H54 (cell line): ENCODE measurements at places on chromosomes 7 and 10.
A peak's percentile ranks its signal among the peaks of the same experiment; 100 is the strongest.

DNA sequence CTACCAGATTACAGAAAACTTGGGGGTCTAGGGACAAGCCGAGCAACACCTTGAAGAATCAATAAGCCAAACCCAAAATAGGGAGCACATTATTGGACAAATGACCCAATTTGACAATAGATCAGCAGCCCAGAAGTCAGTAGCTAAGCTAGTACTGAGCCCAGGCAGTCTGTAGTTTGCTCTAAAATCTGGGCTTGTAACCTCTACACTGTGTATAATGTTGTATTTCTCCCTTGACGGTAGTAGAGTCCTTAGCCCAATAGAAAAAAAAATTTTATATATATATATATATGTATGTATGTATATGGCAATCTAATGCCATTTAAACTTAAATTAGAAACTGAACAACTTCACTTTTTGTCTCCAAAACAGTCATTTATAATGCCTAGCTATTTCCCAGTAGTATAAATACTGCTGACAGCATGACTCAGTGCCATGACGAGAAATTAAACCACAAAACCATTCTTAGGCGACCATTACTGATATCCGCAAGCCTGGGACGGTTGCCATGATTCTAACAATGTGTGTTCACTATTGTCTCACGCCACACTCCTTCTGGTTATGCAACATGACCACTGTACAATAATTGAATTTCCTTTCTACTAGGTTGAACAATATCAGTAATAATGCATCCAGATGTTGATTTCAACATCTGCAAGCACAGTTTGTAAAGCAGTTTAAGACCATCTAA lies 110.5 kb downstream of the IPMK start:
- peak; percentile 38 for DNase-seq

DNA sequence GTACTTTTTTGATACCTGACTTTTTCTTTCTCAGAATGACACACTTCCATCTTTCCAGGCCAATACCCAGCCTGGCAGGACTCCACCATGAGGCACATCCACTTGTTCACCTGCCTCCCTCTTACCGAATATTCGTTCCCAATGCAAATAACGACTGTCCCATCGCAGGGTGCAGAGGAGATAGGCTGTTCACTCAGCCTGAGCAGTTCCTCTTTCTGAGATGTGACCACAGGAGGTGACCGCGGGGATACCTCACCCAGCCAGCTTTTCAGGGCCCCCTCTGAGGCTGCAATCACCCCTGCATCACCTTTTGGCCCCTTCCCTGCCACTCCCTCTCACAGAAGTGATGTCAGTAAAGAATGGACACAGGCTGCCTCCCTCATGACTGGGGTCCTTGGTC lies 28.3 kb downstream of the PTPRN2 start:
- DNase-seq = no peak

- no peak for DNase-seq
Observed at GRCh38 chr10:7130191-7130911, 280.5 kb downstream of the SFMBT2 start.

DNA sequence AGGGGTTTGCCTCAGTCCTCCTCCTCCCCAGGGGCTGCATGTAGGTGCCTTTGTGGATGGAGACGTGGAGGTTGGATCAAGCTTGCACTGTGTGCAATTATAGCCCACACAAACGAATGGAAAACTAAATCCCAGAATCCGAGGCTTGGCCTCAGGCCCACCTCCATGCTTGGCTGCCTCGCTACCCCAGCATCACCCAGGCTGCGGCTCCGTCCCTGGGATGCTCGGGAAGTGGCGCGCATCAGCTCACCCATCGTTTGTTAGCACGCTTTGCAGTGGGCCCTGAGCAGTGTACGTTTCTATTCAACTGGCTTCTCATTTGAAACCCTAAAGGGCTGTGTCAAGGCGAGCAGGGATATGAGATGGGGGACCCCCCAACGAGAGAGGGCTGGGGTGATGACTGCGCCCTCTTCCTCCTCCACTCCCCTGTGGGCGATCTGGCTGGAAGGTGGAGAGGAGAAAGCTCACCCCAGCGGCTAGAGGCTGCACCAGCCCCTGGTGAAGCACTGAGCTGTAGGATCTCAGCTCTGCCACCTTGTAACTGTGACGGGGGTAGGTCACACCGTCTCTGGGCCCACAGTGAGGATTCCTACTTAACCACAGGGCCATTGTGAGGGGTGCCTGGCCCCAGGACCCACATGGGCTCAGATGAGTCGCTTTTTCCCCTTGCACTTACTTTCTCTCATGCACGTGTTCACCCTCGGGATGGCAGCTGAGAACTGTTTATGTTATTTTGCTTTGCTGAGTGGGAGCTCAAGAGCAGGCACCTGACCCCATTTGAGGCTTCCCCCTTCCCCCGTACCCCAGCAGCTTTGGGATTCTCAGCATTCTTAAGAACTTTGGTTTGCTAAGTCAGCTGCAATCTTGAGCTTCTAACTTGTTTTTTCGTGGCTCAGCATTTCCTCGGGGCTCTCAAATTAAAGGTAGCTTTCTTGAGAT lies 12.7 kb upstream of the BTBD16 start:
- DNase-seq = no peak

DNA sequence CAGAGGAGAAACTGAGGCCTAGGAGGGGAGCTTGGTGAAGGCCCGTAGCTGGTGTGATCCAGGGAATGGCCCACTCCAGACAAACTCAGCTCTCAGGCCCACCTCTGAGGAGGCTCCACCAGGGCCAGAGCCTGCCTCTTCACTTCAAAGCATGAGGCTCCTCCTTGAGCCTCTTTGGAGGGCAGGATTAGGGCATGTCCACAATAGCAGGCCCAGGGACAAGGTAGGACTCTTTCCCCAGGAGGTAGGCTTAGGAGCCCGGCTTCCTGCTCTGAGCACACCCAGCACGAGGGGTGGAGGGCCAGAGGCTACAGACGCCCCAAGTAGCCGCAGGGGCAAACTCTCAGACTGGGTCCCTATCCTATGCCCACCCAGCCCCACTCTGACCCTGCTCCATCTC lies 164.6 kb upstream of the ZMIZ1 start:
- no peak for DNase-seq

DNA sequence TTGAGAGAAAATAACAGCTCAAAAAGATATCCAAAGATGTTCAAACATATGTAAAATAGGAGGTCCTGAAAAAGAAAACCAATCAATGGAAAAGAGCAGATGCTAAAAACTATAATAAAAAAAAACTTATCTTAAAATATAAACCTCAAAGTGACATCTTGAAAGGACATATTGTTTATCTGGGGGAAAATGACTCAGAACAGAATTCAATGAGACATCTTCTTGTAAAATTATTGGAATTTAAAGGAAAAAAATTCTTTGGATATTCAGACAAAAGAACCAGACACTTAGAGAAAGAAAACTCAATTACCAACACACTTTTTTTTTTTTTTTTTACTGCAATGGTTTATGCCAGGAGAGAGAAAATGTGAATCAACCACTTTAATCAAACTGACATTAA lies 58.9 kb downstream of the NAMPT start:
- DNase-seq = no peak

DNA sequence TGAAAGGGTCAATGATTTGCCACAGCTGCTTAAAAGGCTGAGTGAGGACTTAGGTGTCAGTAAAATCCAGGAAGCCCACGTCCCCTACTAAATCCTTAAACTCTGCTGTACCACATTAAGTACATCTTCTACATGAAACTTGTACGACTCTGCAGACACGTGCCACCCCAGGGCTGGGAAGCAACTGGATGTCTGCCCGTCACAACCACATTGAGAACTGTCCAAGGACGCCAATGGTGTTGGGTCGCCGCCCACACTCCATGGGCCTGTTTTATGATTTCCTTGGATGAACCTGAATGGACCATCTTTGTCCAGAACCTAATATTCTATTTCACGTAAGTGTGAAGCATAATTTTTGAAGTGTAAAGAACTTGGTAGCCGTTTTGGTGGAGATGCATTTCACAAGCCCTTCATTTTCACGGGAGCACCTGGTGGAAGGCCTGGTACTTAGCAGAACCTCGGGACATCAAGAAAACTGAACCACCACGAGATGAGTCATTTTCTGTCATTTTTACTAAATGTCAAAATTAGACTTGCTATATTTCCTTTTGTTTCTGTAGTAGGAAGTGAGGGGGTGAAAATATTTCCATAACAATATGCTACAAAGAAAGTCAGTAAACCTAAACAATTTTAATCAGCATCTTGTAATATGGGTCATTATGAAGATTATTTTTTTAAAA lies 134.9 kb downstream of the SFMBT2 start:
- DNase-seq = no peak

GRCh38 chr10:127293640-127294039 lies 97.2 kb upstream of the INSYN2A start:
- no peak for DNase-seq

- peak; percentile 9 for DNase-seq
Observed at GRCh38 chr7:94223375-94224084, 171.2 kb upstream of the COL1A2 start.
